T-helper 1 cell treated with Interleukin-12 subunit alpha and Interleukin-12 subunit beta and Interleukin-4 antibody, amounts not matched to agents 30 ng/mL and 1 ng/mL, for 36 hours (primary cell): ENCODE measurements at places on chromosomes 5 and 9. TPM values are rescaled to one million over a fixed set of nuclear protein-coding genes. Genes with fewer than 3 reads are reported as not detected.

The HMGCR gene
- total RNA-seq = 67.3 and 70.0 TPM in 2 replicates

The RGS14 gene
- 90.9 and 95.3 TPM in 2 replicates for total RNA-seq

The NDOR1 gene
- 40.9 and 45.3 TPM in 2 replicates for total RNA-seq

The PTPN3 gene
- 2.1 and 2.8 TPM in 2 replicates for total RNA-seq

The FBXL7 gene
- total RNA-seq = not detected in 2 replicates

The SLC34A1 gene
- 0.32 TPM in 1 of 2 replicates, not detected in the other for total RNA-seq

The LCN15 gene
- not detected in 2 replicates for total RNA-seq

The OR2K2 gene
- total RNA-seq = not detected in 2 replicates

The NUTM2G gene
- total RNA-seq = not detected in 2 replicates

The OR2Y1 gene
- total RNA-seq = not detected in 2 replicates

The HRCT1 gene
- not detected in 2 replicates for total RNA-seq
